Brain microvascular endothelial cell (primary cell): ENCODE measurements at places on chromosomes 13 and 19.

DNA sequence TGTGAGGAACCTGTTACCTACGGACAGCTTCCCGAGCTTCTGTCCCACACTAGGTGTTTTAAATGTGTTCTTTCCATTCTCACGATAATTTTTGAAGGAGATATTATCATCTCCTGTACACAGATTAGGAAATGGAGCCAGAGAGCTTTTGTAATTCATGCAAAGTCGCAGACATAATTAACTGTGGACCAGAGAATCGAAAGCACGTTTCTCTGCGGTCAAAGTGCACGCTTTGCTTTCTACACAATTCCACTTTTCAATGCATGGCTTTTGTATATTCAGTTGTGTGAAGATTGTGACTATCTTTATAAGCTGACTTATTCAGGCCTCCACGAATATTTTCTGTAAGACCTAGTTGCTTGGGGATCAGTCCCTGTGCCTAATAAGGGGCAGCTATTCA is 81.7 kb upstream of the SLC10A2 start:
- DNase-seq: no peak

- no peak for DNase-seq
These were observed 90.6 kb downstream of the KL start for GRCh38 chr13:33106656-33107360.

DNA sequence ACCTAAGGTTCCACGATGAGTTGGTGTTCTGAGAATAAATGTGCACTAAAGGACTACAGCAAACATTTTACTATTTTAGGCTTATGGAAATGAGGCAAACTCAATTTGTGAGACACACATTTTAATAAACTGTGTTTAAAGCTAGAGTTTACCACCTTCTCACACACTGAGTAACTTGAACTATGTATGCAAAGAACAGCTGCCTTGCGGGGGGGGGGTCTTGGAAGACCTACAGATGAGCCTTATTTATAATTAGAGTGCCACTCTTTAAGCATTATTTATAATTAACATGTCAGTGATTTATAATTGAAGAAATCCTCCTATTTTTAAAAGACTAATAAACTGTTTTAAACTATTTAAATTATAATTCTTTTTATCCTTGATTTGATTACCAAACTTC is 300.4 kb downstream of the DLEU7 start:
- no peak for DNase-seq

GRCh38 chr19:919199-920050 is 2.3 kb downstream of the KISS1R start:
- no peak for DNase-seq

- no peak for DNase-seq
These were observed 95.6 kb upstream of the CSNK1A1L start for GRCh38 chr13:37201081-37201480.
